Hepatocyte (in vitro differentiated cells): ENCODE measurements at places on chromosomes 5 and 9.

GRCh38 chr5:41686767-41687166 is 176.4 kb upstream of the PLCXD3 start:
- no peak for DNase-seq

- no peak for DNase-seq
These were observed 24.4 kb downstream of the RNF145 start for GRCh38 chr5:159184858-159185381.

GRCh38 chr9:82271106-82271561 is 282.6 kb downstream of the SPATA31D1 start:
- no peak for DNase-seq

GRCh38 chr9:134130503-134131375 is 5.1 kb upstream of the WDR5 start:
- peak; percentile 63 for DNase-seq

DNA sequence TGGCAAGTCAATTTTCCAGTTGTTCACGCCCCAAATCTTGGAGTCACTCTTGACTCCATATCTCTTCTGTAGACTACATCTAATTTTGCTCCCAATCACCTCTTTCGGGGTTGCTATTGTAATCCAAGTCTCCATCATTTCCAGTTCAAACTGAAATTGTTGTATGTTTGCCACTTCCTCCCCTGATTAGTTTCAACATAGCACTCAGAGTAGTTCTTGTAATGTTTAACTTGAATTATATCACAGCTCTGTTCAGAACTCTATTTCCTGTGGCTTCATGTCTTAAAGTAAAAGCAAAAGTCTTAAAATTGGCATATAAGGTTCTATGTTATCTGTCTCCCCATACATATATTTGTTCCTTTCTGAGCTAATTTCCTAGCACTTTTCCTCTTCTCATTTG is 348.5 kb upstream of the RIOK2 start:
- no peak for DNase-seq

- DNase-seq = no peak
These were observed 1606.2 kb upstream of the NUDT12 start for GRCh38 chr5:105168806-105169205.

DNA sequence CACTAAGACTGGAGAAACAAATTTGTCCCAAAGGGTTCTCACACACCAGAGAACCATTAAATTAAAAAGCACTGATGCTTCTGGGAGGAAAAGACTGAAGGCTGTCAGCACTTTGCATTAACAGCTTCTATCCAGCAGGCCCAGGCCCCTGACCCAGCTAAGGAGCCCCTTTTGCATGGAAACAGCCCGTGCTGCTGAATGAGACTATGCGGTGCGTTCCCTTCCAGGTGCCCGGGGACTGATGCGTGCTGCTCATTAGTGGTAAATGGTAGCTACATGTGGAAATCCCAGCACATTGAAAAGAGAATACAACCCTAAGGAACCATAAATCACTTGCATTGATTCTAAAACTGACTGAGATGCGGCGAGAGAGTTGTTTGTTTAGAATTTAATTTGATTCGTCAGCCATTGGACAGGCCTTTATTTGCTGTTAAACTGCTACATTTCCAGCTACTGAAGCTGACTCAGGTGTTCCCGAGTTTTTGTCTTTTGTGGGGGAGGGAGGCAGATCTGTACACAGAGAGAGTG is 351.0 kb upstream of the SLC24A2 start:
- no peak for DNase-seq

- no peak for DNase-seq
These were observed 296.9 kb downstream of the TLE4 start for GRCh38 chr9:79868567-79869189.

- DNase-seq = no peak
These were observed 346.8 kb upstream of the FAM174A start for GRCh38 chr5:100188339-100188738.

- no peak for DNase-seq
These were observed 12.1 kb upstream of the POC5 start for GRCh38 chr5:75729321-75729720.

- no peak for DNase-seq
These were observed 1.2 kb downstream of the TEX10 start for GRCh38 chr9:100351508-100351907.

DNA sequence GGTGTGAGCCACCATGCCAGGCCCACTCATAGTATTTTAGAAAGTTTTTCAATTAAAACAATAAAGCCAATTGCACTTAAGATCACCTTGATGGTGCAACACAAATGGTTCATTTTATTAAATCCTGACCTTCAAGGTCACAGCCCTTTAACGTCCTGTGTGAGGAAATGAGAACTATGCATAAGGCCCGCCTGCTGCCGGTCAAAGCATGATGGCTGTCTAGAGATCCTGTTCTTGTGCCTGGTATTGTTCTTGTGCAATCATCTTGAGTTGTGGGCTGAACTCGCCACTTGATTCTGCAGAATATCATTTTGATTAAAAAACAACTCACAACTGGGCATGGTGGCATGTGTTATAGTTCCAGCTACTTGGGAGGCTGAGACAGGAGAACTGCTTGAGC is 43.6 kb upstream of the FBXW11 start:
- DNase-seq = no peak

GRCh38 chr5:120615967-120616645 is 152.0 kb downstream of the PRR16 start:
- no peak for DNase-seq

GRCh38 chr5:175687231-175687701 is 29.4 kb downstream of the HRH2 start:
- no peak for DNase-seq

DNA sequence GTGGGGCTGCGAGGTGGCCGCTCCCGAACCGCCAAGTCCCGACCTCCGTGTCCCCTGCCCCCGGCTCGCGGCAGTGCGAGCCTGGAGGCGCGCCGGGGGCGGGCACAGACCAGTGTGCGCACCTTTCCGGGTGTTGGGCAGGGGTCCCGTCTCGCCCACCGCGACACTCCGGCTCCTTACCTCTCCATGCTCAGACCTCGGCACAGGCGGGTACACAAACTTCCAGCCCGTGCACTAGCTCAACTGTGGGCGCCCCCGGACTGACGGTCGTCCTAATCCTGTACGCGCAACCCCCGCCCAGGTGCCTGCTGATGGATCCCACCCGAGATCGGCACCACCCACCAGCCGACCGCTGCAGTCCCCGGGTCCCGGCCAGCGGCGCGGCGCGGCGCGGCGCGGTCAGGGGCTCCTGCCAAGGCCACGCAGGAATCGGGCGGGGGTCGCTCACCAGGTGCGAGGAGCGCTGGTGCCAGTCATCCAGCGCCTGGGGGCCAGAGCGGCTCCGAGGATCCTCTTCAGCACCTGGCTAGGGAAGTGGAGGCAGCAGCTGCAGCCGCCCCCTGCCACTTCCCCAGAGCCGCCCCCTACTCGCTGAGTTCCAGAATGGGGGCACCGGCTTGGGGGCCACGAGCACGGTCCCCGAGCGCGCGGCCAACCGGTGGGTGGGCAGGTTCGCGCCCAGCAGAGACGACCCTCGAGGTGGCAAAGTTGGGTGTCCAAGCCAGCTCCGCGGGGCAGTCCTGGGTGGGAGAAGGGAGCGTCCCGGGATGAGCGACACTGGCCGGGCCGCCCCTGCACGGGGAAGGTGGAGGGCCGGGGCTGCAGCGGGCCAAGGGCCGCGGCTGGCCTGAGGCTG is 511 bp downstream of the SEMA5A start:
- peak; percentile 27 for DNase-seq

- DNase-seq = no peak
These were observed 3.8 kb upstream of the ORM1 start for GRCh38 chr9:114319147-114319546.

GRCh38 chr5:123037104-123037418 is 536 bp upstream of the PPIC start:
- no peak for DNase-seq

GRCh38 chr5:149422366-149423048 is 43.4 kb upstream of the IL17B start:
- DNase-seq = peak; percentile 85

DNA sequence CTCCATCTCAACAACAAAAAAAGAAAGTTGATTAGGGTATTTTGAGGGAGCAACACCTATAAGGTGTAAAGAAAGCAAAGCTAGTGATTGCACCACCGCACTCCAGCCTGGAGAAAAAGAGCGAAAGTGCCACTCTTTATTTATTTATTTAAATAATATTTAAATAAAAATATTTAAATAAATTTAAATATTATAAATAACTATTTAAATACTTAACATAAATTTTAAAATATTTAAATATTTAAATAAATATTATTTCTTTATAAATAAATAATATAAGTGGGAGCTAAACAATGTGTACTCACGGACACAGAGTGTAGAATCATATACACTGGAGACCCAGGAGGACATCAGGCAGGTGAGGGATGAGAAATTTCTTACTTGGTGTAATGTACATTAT is 64.4 kb upstream of the TRIO start:
- DNase-seq = no peak

DNA sequence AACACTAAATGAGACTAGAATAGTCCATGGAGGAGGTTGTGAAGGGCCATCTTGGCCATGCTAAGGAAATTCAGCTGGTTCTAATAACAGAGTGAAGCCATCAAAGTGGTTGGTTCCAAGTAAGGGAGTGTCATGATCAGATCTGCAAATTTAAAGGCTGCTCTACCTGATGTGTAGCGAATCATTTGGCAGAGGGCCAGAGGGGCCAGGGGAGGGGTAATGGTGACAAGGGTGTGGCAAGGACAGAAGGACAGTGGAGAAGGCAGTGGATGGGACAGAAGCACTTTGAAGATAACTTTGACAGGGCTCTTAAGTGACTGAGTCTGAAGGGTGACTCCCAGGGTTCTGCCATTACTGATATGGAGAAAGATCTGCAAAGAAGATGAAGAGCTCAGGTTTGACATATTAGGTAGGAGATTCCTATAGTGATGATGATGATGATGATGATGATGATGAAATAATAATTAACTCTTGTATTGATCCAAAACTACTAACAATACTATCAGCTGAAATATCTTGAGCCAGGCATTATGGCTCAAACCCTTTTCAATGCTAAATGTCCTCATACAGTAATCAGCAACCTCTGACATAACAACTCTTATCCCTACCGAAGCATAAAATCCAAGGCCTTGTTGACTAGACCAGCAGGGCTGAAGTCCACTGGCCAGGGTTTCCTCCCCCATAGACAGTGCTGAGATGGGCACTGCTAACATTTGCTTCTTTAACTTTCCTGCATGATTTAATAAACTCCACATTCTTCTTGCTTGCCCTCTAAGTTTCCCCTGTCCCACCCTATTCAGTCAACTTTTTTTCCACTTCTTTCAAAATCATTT is 20.0 kb downstream of the KIAA1191 start:
- DNase-seq = peak; percentile 35

- DNase-seq = peak; percentile 74
These were observed 739 bp downstream of the CARD9 start for GRCh38 chr9:136372561-136373299.

- no peak for DNase-seq
These were observed 1077.4 kb upstream of the ARRDC3 start for GRCh38 chr5:92460505-92460904.

- no peak for DNase-seq
These were observed 135.4 kb upstream of the CKMT2 start for GRCh38 chr5:81097713-81098112.

DNA sequence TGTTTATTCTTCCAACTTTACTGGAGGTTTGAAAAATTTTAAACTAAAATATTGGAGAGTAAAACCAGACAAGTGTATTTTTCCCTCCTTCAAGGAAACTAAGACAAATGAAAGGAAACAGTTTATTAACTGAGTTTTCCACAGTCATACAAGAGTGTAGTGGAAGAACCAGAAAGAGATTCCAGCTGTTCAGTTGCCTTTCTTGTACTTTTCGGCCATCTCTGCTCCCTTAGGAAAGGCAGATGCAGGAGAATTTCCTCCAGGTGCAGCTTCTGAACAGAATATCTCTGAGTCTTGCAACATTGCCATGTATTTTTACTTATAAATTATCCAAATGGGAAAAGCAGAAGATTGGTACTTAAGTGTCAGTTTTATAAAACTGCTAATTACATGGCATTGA is 217.1 kb downstream of the MAST4 start:
- DNase-seq = no peak

DNA sequence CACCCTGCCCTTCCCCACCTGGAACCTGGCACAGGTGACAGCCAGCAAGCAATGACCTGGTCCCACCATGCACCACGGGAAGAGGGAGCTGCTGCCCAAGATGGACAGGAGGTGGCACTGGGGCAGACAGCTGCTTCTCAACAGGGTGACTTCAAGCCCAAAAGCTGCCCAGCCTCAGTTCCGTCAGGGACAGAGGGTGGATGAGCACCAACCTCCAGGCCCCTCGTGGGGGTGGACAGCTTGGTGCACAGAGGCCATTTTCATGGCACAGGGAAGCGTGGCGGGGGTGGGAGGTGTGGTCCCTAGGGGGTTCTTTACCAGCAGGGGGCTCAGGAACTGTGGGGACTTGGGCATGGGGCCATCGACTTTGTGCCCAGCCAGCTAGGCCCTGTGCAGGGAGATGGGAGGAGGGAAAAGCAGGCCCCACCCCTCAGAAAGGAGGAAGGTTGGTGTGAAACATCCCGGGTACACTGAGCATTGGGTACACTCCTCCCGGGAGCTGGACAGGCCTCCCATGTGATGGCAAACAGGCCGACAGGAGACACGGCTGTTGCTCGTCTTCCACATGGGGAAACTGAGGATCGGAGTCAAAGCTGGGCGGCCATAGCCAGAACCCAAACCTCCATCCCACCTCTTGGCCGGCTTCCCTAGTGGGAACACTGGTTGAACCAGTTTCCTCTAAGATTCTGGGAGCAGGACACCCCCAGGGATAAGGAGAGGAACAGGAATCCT is 1.9 kb downstream of the CEL start:
- DNase-seq = no peak

DNA sequence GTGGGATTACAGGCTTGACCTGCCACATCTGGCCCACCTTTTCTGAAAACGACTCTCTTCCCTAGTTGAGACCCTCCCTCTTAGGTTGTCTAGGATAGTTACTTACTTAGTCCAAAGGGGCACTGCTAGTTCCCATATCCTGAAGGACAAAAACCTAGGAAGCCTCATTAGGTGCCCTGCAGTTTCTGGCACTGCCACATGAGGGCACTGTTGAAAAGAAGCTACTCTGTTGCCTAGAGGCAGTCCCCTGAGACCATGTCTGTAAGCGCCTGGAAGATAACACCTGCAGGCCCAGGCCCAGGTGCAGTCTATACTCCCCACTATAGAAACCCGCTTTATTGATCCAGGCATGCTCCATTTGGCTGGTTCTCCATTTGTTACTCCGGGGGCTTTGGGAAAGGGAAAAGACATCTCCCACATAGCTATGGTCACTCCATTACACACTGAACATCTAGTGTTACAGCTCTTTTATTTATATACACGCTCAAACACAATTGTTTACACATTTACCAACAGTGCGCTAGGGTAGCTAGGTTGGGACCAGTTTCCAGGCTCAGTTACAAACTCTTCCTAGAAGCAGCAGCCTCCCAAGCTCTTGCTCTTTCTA is 73.4 kb upstream of the PPARGC1B start:
- DNase-seq = peak; percentile 44

DNA sequence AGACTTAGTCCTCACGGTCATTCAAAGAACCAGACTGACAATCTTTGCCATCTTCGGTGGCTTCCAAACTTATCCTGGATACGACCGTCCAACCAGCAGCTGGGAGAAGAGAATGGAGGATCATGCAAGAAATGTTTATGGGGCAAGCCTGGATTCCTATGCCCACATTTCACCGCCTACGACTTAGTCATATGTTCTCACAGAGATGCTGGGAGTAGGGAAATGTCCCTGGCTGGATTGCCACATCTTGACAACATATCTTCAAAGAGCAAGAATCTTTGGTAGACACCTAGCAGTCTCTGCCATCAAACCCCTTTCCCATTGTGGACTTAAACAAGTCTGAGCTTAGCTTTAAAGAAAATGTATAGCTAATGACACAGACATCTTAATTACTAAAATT is 5.0 kb downstream of the MED7 start:
- DNase-seq = no peak

- no peak for DNase-seq
These were observed 118.7 kb downstream of the TENT4A start for GRCh38 chr5:6831678-6832671.
